ENCODE measurements at places on chromosomes 6 and 20. TPM values are rescaled to one million over a fixed set of nuclear protein-coding genes. Genes with fewer than 3 reads are reported as not detected.

DNA sequence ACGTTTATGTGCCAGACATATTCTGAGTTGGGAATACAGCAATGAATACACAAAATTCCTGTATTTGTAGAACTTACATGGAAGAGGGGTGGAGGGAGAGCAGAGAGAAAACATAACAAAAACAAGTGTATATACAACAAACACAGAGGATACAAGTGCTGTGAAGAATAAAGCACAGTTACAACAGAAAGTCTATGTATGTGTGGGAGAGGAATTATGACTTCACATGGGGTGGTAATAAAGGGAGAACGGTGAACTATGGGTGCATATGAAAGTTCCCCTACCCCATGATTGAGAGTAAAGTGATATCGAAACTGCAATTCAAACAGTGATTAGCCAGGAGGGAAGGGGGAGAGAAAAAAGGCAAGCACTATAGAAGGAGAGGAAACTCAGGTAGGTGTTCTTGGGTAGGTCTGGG, 24.6 kb downstream of the HBS1L start:
- no peak for DNase-seq

DNA sequence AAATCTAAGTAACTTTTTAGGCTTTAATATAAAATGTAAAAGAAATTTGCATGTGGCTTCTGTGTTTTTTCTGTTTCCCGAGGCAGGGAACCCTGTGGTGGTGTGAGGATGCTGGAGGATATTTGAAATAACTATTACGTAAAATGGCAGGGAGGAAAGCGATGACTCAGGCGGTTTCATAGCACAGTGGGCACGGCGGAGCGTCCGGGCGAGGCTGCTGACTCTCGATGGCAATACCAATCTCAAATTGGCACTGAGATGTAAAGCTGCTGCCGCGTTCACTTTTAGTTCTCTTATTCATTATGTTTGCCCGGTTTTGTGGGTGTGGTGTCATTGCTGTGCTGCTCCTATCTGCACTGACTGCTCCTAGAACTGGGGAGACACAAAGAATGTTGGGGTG, 254.3 kb downstream of the THBS2 start:
- DNase-seq: no peak

DNA sequence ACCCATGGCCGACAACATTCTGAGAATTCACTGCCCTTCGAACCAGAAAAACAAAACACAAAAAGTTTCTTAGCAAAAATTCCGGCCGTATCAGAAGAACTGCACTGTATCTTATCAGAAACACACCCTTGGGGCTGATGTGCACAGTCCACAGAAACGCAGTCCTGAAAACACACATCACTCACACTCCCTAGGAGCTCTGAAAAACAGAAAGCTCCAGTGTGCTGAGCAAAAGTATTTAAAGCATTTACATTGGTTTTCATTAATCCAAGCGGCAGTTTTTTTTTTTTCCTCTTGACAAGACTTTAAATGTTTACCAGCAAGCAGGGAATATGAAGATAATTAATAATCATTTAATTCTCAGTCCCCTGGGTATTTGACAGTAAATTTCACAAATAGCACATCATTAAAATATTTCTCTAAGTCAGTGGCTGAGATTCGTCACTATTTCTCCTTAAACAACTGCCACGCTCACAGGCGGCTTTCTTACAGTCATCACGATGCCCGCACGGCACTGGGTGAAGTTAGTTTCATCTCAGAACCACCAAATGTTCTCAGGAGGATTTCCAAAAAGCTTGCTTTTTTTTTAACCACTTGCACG, 13.3 kb downstream of the NFATC2 start:
- DNase-seq: no peak

GRCh38 chr6:152268846-152269442, 368.2 kb downstream of the SYNE1 start:
- DNase-seq: no peak

Gene RIMS1
- total RNA-seq: 6.0 TPM

Gene NKX2-4
- not detected for total RNA-seq

Measured in mesothelial cell of epicardium (in vitro differentiated cells).